ENCODE measurements at places on chromosomes 2 and 18.

GRCh38 chr18:47036298-47036874 lies 965 bp upstream of the ELOA2 start:
- peak; percentile 31 for DNase-seq

GRCh38 chr2:88654714-88655113 lies 27.4 kb upstream of the EIF2AK3 start:
- no peak for DNase-seq

DNA sequence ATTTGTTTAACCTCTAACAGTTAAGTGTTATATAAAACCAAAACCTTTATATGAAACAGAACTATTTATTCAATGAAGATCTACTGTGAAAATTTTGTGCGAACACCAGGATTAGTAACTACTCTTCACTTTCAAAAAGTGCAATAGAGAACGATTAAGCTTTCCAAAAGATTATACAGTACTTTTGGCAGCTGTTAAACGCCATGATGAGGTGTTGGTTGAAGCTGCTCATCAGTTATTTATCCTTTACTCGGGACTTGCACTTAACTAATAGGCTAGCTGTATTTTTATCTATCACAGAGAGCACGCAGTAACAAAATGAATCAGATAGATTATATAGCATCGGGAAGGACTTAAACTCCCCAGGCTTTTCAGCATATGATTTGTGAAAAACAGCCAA lies 113.6 kb downstream of the GCA start:
- DNase-seq, result no peak

- DNase-seq, result no peak
Measured at GRCh38 chr2:99891428-99891780, 251.0 kb downstream of the AFF3 start.

- DNase-seq, result no peak
Measured at GRCh38 chr2:21740484-21740883, 616.7 kb downstream of the TDRD15 start.

- no peak for DNase-seq
Measured at GRCh38 chr2:158189526-158189925, 87.8 kb downstream of the UPP2 start.

GRCh38 chr2:43110442-43110871 lies 115.9 kb downstream of the ZFP36L2 start:
- DNase-seq, result peak; percentile 82

DNA sequence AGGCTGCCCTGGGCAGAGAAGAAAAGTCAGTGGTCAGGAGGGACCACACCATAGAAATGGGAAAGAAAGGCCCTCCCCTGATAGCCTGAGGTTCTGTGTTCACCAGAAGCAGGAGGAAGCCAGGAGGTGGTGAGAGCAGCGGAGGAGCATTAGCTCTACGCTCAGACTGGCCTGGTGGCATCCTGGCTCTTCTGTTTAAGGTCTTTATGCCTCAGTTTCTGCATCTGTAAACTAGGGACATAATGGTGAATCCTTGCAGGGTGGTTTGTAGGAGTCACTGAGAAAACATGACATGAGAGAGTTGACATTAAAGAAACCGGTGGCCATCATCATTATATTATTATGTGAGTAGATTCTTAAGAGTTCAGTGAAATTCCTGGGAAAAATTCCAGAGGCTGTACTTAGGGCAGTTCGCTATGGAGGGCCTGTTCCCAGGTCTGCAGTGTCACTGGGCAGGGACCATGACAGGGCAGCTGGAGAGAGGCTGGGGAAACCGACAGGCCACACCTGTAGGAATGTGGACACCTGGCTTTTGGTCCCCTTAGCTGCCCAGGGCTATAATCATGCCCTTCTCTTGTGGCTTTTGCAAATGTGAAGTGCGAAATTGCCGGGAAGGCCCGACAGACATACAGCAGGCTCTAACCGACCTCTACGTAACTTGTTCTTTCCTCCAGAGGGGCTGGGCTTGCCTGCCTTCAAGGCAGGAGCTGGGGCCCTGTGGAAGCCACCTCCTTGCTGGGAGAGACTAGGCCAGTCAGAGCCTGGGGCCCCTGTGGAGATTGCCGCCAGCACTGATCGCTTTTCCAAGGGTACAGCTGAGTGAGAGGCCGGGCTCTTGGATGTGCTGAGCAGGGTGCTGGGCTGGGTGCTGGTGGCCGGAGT lies 31.0 kb downstream of the GLI2 start:
- no peak for DNase-seq

- DNase-seq, result peak; percentile 69
Measured at GRCh38 chr2:113858764-113859163, 31.1 kb upstream of the ACTR3 start.

DNA sequence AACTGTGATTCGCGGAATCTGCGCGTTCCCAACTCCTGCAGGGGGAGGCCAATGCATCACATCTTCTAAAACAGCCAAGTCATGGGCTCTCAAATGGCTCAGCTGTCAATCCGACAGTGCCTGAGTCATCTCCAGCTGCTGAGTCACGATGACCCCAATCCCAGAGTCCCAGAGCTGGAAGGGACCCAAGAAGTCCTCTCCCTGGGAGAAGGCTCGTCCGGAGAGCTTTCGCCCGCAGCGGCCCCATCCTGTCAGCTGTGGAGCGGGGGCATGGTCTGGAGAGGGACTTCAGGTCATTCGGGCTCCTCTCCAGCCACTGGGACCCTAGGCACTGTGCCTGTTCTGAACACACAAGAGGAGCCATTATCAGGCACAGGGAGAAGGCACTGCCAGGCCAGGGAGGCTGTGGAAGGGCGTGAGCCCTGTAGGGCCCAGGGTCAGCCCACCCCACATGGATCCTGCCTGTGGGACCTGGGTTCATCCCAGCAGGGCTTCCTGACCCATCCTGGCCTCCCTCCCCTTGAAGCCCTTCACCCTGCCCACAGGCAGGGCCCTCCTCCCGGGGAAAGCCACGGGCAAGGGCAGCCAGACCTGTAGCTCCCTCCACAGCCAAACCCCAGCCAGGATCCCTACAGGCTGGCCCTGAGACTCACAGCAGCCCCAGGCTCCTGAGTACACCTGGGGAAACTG lies 47.6 kb upstream of the GPC1 start:
- peak; percentile 93 for DNase-seq

DNA sequence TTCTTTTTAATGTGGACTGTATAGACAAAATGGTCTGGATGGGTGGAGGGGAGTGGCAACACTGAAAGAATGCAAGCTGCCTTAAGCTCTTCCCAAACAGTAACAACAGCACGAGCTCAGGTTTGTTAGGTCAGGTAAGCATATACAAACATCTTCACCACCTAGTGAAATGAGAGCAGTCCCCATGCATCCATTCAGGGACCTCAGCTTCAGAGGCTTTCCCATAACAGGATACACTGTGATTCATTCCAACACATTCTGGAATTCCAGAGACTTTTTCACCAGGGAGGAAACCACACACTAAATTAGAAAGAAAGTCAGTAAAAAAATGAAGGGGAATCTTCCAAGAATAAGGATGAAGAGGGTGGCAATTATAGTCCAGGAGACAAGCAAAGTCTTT lies 50.4 kb upstream of the BZW1 start:
- no peak for DNase-seq

DNA sequence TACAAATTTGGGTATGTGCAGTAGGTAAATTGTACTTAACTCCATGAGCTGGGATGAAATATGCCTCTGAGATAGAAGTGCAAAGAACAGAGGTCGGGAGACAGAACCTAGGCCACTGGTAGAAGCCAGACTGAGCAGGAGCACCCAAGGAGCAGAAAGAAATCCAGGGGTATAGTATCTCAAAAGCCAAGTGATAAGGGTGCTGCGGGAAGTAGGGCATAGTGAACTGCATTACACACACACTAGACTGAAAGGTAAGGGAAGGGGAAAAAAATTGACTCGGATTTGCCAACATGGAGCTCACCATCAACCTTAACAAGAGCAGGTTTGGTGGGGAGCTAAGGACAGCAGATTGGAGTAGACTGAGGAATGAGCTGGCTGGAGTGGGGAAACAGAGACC lies 89.3 kb upstream of the TMEM247 start:
- no peak for DNase-seq

GRCh38 chr18:73318739-73319479 lies 451.1 kb upstream of the NETO1 start:
- DNase-seq, result no peak

DNA sequence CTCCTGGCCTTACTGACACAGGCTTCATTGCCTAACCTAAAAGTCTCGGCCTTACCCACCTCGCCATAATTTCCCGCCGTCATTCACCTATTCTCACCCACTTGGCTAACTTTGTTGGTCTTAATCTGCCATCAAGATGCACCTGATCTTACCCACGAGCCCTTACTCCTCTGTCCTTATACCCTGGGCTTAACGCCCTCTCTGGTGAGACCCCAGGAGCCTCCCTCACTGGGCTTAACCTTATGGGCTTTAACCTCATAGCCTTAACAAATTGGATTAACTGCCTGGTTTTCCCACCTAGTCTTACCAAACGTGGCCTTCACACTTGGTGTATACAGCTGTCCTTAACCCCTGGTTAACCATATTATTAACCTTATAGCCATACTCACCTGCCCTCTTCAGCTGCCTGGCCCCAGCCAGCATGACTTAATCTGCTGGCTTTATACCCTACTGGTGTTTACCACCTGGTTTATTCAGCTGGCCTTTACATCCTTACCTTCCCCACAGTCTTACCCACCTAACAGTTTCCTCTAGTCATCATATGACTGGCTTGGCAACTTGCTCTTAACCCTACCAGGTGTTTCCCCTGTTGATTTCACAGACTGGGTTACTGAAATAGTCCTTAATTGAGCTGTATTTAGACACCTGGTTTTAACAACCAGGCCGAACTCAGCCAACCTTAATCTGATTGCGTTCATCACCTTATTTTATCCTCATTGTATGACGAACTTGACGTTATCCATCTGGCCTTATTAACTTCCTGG lies 132.0 kb upstream of the ZSWIM2 start:
- no peak for DNase-seq

DNA sequence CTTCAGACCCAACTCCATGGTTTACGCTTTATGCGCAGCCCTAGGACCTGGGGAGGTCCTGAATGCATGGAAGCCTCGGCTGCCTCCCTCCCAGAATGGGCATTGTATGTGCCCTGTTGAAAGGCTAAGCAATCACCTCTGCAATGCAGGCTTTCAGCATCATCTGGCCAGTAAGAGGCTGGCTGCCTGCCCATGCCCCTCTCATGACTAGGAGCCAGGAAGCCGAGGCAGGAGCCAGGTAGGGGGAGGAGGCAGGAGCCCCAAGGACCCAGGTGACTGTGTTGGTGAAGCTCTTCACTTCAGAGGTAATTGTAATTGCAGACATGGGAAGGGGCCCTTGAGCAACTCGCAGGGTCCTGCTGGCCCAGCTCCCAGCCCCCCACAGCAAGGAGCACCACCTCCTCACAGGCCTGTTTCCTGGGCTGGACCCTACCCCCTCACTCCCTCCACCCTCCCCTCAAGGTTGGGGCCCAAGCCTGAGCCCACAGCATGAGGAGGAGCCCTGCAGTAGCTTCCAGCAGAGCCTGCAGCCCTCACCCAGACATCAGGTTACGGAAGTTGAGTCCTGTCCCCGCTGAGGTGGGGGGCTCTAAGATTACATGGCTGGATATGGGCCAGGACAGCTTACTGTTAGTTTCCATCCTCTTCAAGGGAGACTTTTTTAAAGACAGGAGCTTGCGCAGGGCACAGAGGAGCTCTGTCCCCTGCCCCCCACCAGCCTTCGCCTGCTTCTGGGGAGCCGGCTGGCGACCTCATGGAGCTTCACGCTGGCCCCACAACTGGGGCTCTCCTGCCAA lies 21.9 kb downstream of the CRACDL start:
- no peak for DNase-seq

GRCh38 chr2:1509271-1510065 lies 96.2 kb downstream of the TPO start:
- no peak for DNase-seq

DNA sequence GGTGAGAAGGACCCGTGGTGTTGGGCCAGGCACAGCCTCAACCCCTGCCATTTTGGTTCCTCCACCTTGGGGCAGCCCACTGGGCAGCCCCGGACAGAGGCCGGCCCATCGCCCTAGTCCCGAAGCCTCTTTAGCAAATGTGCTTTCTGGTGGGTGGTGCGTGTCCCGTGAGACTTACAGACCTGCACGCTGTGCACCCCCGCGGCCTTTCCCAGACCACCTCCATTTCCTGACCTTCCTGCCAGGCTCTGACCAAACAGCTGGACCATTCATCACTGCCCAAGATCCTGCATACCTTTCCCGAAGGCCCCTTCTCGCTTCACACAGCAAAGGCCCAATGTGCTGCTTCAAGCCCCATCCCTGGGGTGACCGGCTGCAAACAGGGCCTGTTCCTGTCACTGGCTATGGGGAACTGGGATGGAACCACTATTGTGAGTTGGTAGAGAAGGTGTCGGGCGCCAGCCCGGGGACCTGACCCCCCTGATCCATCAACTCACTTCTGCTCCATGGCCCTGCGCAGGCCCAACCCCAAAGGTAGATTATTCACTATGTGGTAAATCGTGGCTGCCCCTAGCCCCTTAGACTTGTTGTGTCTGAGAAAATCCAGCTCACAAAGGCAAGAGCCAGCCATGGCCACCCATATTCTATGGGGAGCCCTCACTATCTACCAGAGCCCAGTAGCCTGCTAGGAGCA lies 341.0 kb downstream of the EIPR1 start:
- DNase-seq, result no peak

GRCh38 chr2:13884291-13884976 lies 748.1 kb upstream of the LRATD1 start:
- DNase-seq, result no peak

DNA sequence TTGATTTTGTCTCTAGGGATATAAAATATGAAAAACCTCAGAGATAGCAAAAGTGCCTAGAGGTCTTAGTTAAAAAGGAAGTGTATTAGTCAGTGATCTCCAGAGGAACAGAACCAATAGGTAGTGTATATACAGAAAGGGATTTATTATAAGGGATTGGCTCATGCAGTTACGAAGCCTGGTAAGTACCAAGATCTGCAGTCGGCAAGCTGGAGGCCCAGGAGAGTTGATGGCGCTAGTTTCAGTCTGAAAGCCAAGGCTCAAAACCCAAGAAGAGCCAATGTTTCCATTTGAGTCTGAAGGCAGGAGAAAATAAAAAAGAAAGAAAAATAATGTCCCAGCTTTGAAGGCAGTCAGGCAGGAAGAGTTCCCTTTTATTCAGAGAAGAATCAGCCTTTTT lies 93.3 kb downstream of the COLEC12 start:
- DNase-seq, result no peak

GRCh38 chr2:45001869-45002385 lies 7.3 kb downstream of the SIX2 start:
- no peak for DNase-seq

DNA sequence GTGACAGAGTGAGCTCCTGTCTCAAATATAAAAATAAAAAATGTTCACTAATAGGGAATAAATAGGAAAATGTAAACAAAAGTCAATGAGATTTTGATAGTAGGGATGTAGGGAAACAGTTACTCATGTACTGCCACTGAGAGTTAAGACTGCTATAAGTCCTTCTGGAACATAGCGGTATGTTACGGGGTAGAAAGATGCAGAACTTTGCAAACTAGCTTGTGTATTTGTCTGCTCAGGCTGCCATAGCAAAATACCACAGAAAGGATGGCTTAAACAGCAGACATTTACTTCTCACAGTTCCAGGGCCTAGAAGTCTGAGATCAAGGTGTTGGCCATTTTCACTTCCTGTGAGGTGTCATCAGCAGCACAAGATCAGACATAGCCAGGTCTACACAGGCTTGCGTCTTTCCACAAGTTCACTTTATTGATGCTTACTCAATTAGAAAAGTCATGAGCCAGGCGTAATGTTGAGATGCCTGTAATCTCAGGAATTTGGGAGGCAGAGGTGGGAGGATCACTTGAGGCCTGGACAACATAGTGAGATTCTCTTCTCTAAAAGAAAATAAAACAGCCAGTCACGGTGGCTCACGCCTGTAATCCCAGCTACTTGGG lies 8.8 kb downstream of the TXNDC2 start:
- no peak for DNase-seq

Data from HTR-8/SVneo (cell line).